ENCODE measurements at places on chromosomes 3 and 15. TPM values are rescaled to one million over a fixed set of nuclear protein-coding genes. Genes with fewer than 3 reads are reported as not detected.

DNA sequence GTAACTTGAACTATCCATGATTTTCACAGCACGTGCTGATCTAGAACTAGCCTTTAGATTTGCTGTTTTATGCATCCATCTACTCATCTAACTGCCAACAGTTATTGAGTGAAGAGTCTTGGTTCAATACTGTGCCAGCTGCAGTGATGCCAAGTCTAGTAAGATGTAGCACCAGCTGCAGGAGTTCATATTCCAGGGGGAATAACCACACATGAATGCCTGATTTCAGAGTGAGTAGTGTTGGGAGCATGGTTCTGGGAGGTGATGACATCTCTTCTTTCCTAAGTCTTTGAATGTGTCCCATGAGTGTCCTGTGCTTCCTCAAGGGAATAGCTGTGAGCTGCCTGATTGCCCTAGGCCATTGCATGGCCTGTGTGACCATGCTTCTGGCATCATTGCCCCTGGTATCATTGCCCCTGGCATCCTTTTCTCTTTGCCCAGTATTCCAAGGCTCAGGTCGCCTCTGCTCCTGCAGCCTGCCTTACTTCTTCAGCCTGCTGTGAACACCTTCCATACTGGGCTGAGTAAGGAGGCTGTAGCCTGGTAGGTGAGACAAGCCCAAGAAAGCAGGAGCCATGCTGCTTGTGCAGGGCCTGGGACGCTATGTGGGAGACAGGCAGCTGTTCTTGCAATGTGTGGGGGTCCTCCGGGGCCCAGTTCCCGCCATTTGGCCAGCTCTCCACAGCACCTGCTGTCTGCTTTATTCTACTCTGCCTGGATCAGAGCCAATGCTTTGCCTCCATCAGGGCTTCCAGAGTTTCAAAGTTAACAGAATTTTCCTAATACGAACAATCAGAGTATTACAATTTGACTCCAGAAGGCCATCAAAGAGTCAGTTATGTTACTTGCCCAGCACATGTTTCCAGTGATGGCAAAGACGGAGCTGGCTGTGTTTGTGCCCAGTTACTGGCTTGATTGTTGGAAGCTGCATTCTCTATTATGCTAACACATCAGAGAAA, 73.2 kb downstream of the CLSTN2 start:
- DNase-seq = no peak

DNA sequence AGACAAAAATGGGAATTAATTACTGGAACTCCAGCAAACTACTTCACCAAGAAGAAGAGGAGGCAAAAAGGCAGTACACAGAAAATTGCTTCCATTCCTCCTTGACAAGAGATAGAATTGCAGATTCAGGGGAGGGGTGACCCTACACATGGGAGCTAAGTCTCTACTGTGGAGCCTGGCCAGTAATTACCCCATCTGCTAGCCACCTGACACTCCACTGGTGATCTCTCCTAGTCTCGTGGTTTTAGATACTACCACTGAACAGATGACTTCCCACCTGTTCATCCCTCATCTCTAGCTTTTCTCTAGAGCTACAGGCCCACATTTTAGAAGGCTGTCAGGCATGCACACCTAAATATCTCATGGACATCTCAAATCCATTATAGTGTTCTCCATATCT, 224.3 kb upstream of the NR2F2 start:
- DNase-seq = no peak

DNA sequence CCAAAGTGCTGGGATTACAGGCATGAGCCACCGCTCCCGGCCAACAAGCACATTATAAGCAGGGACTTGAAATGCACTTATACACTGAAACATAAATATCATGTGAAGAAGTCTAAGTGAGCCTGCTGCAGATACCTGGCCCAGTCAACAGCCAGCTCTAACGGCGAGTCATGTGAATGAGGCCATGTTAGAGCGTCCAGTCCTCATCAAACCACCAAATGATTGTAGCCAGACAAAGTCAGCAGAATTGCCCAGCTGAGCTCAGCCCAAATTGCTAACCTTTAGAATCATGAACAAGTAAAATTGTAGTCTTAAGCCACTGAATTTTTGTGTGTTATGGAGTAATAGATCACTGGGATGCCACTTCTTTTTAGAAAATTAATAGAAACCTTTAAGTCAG, 37.8 kb upstream of the UACA start:
- DNase-seq = no peak

GRCh38 chr3:154427685-154428285, 2.2 kb downstream of the GPR149 start:
- DNase-seq = no peak

- DNase-seq = no peak
Observed at GRCh38 chr3:114542359-114542758, 248.5 kb downstream of the TIGIT start.

- no peak for DNase-seq
Observed at GRCh38 chr3:157067114-157067513, 92.8 kb downstream of the CCNL1 start.

GRCh38 chr15:37758412-37758811, 176.0 kb upstream of the TMCO5A start:
- DNase-seq = no peak

DNA sequence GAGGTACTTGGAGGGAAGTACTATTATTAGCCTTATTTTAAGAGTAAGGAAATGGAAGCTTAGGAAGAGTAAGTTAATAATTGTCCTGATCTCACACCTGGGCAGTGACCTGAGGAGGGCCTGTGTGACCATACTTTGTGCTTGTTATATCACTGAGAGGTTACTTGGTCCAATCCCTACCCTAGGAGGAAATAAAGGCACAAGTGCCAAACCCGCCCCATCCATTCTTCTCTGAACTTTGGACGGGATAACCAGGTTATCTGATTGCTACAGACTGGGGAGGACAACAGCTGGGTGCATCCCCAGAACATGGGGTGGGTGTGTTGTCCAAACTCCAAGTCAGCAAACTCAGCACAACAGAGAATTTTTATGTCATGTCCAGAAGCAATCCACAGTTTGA, 77.7 kb upstream of the NR2E3 start:
- DNase-seq = no peak

The ISLR gene
- polyA plus RNA-seq = 54.5 TPM

The NR1I2 gene
- polyA plus RNA-seq = 0.63 TPM

The SLCO2A1 gene
- polyA plus RNA-seq = 61.6 TPM
